ENCODE measurements at places on chromosomes 1 and 21. TPM values are rescaled to one million over a fixed set of nuclear protein-coding genes. Genes with fewer than 3 reads are reported as not detected.

Gene PTCH2
- 0.48 TPM for total RNA-seq

DNA sequence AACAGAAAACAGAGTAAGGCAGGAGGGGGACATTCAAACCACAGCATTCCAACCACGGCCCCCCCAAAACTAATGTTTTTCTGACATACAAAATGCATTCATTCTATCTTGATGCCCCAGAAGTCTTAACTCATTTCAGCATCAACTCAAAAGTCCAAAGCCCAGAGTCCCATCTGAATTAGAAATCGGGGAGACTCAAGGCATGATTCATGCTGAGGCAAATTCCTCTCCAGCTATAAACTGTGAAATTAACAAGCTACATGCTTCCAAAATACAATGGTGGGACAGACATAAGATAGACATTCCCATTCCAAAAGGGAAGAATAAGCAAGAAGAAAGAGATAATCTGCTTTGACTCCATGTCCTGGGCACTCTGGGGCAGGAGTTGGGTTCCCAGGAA is 73.9 kb downstream of the KCNJ15 start:
- H3K36me3 ChIP-seq: no peaks in the 10 kb centered on the region
- H3K27ac ChIP-seq: no peak overlapping the region
- H3K4me3 ChIP-seq: no peak overlapping the region
- H3K27me3 ChIP-seq: no peaks in the 10 kb centered on the region

- DNase-seq: no peak
- H3K4me3 ChIP-seq: no peak overlapping the region
- no peaks in the 10 kb centered on the region for H3K4me1 ChIP-seq
- no peaks in the 10 kb centered on the region for H3K27me3 ChIP-seq
- H3K27ac ChIP-seq: no peak overlapping the region
- no peaks in the 10 kb centered on the region for H3K36me3 ChIP-seq
These were observed 168.1 kb downstream of the DUSP10 start for GRCh38 chr1:221573756-221574155.

GRCh38 chr1:39717809-39718208 is 20.9 kb upstream of the PPIE start:
- no peak overlapping the region for H3K27ac ChIP-seq
- H3K27me3 ChIP-seq: no peaks in the 10 kb centered on the region
- H3K4me3 ChIP-seq: no peak overlapping the region
- DNase-seq: no peak
- H3K4me1 ChIP-seq: no peaks in the 10 kb centered on the region

- no peaks in the 10 kb centered on the region for H3K27me3 ChIP-seq
- DNase-seq: no peak
- H3K4me1 ChIP-seq: no peaks in the 10 kb centered on the region
- no peaks in the 10 kb centered on the region for H3K36me3 ChIP-seq
- H3K27ac ChIP-seq: no peak overlapping the region
These were observed 105.1 kb downstream of the PCBP3 start for GRCh38 chr21:45748593-45748992.

DNA sequence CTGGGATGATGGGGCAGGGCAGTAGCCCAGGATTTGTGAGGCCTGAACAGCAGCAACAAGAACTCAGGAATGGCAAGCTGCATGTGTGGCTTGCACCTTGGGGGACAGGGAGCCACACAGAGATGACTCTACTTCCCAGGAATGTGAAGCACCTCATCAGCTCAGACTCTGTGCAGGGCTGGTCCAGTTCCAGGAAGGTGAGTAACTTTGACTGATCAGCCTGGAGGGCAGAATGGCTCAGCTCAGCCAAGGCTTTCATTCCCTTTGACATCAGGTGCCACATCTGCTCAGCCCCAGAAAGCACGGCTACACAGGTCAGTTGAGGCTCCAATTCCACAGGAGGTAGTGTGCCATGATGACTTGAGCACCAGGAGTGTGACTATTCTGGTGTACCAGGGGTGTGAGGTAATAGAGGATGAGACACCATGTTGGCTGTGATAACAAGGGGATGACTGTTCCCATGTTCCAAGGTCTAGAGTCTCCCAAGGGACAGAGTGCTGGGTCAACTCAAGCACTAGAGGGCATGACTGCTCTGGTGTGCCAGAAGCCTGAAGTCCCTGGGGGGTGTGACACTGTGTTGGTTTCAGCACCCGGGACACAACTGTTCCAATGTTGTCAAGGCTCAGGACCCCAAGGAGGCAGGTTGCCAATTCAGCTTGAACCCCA is 625.8 kb upstream of the ADGRL2 start:
- no peaks in the 10 kb centered on the region for H3K36me3 ChIP-seq
- H3K4me1 ChIP-seq: no peaks in the 10 kb centered on the region
- no peak overlapping the region for H3K27ac ChIP-seq
- no peaks in the 10 kb centered on the region for H3K27me3 ChIP-seq
- no peak for DNase-seq

DNA sequence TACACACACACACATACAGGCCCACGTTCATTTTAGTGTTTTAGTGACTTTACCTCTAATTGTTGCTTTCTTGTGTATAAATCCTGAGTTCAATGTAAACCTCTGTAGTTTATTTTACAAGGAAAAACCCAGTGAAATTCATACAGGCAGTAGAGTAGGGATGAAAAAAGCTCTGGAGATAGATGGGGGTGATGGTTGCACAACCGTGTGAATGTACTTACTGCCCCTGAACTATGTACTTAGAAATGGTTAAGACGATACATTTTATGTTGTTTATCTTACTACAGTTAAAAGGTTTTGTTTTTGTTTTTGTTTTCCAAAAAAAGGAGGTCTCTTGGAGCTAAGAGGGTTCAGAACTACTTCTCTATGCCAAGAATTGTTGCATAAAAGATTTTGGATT is 29.7 kb upstream of the PRDM15 start:
- no peaks in the 10 kb centered on the region for H3K27me3 ChIP-seq
- H3K27ac ChIP-seq: no peak overlapping the region
- H3K4me3 ChIP-seq: no peak overlapping the region
- DNase-seq: no peak
- H3K4me1 ChIP-seq: no peaks in the 10 kb centered on the region

DNA sequence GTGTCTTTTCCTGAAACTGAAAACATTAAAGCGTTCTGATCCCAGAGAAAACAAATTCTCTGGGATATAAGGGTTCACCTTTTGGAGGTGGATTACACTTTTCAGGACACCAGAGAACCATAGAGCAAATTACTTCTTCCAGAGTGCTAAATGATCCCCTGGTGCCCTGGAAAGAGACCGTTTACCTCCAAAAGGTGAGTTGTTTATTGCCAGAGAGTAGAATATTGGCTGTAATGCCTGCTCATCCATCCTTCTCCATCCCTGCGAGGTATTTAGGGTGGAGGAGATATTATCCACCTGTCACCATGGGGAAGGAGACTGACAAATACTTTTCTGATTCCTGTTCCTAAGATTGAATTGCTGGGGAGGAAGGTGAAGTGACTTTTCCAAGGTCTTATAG is 30.4 kb downstream of the PBX1 start:
- peaks cover 55% of the 10 kb centered on the region for H3K4me1 ChIP-seq
- no peak for DNase-seq

DNA sequence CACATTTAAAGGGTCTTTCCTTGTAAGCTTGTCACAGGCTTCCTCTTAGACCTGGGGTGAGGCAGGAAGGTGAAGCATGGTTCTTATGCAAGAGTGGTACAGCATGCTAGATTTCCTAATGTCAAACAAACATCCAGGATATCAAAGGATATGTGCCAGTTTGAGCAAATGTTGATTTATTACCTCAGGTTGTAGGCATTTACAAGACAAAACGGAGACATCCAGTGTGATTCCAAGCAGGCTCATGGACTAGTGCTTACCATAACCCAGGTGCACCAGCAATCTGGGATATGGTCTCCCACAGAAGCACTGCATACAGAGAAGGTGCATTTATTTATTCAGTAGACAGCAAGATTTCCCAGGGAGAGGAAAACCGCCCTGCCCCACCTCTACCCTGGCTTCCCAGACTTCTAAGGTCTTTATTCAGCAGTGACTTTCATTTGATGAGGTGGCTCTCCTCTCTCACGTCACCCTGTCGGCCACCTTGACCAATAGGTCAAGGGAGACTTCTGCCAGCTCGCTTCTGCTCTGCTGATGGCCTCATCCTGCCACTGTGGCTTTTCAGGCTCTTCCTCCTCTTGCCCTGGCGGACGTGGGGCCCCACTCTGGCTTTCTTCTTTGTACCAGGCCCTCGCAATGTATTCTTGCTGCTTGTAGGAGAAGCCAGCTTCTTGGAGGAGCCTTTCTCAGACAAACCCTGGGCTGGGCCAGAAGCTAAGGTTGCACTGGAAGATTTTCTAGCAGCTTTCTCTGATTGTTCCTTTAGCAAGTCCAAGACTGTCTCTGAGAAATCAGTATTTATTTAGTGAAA is 25.6 kb downstream of the HHIPL2 start:
- H3K27me3 ChIP-seq: no peaks in the 10 kb centered on the region
- no peaks in the 10 kb centered on the region for H3K36me3 ChIP-seq
- no peak overlapping the region for H3K4me3 ChIP-seq
- peaks cover 17% of the 10 kb centered on the region for H3K4me1 ChIP-seq
- peak overlapping the region; percentile 67 for H3K27ac ChIP-seq

DNA sequence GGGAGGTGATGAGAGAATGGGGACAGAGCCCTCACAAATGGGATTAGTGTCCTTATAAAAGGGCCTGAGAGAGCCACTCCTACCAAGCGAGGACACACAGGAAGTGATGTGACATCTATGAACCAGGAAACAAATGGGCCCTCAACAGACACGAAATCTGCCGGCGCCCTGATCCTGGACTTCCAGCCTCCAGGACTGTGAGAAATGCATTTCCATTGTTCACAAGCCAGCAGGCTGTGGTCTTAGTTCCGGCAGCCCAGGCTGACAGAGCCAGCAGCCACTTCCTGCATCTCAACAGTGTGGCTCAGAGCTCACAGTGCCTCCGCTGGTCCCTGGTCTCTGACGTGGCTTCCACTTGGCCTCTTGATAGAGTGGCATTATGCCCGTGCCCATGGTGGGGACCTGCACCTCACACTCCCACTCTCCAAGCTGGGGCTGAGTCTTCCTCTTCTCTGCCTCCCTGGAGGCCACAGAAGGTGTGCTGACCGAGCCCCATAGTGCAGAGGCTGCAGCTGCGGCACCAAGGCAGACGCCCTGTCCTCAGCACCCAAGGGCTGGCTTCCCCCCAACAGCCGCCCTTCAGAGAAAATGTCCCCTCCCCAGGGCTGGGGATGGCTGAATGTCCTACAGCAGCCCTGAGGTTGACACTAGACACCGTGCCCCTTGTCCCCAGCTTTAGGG is 44.9 kb downstream of the ACOT7 start:
- H3K4me1 ChIP-seq: peaks cover 19% of the 10 kb centered on the region
- peak overlapping the region; percentile 53 for H3K27ac ChIP-seq
- H3K27me3 ChIP-seq: no peaks in the 10 kb centered on the region
- H3K36me3 ChIP-seq: no peaks in the 10 kb centered on the region

GRCh38 chr1:230108580-230108979 is 41.5 kb downstream of the GALNT2 start:
- H3K27me3 ChIP-seq: no peaks in the 10 kb centered on the region
- H3K36me3 ChIP-seq: no peaks in the 10 kb centered on the region
- peaks cover 48% of the 10 kb centered on the region for H3K4me1 ChIP-seq
- H3K4me3 ChIP-seq: no peak overlapping the region
- no peak for DNase-seq
- H3K27ac ChIP-seq: no peak overlapping the region

GRCh38 chr1:210620867-210621488 is 292.3 kb downstream of the HHAT start:
- H3K4me3 ChIP-seq: no peak overlapping the region
- no peak overlapping the region for H3K27ac ChIP-seq
- no peaks in the 10 kb centered on the region for H3K36me3 ChIP-seq
- no peaks in the 10 kb centered on the region for H3K4me1 ChIP-seq
- no peaks in the 10 kb centered on the region for H3K27me3 ChIP-seq

Gene CRNN
- not detected for total RNA-seq

DNA sequence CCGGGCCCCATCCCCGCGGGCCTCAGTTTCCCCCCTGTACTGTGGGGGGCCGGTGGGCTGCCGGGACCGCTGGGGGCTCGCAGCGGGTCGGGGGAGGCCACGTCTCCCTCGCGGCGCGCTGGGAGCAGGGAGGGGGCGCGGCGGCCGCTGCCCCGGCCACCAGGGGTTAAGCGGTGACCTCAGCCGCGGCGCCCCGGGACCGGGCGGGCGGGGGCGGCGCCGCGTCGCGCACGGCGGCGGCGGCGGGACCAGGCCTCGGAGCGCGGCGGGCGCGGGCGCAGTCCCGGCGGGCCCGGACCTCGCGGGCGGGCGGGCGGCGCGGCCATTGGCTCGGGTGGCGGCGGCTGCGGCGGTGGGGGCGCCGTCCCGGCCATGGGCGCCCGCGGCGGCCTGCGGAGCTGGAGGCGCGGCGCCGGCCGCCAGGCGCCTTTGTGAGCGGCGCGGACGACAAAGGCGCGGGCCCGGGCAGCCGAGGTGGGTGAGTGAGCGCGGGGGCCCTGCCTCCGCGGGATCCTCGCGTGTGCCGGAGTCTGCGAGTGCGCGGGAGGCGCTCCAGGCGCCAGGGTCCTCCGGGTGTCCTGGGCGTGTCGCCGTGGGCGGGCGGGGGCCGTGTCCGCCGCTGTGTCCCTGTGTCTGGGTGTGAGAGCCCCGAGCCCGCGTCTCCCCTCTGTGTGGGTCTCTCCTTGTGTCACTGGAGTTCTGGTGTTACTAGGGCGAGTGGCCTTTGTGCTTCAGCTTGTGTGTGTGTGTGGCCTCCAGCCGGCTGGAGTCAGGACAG is at the start of gene ARHGEF10L:
TSS of gene ARHGEF10L (plus strand) at position 222 of the 778 bp plus-strand sequence. CDS start 40,898 bp downstream, outside the sequence.
- H3K4me1 ChIP-seq: peaks cover 13% of the 10 kb centered on the region
- DNase-seq: peak; percentile 34
- no peak within 1 kb of the TSS for H3K27ac ChIP-seq
- H3K4me3 ChIP-seq: peak within 1 kb of the TSS; percentile 86

GRCh38 chr21:45286671-45287437 is 841 bp downstream of the POFUT2 start:
- no peak overlapping the region for H3K27ac ChIP-seq
- H3K4me3 ChIP-seq: peak overlapping the region; percentile 91
- peaks cover under 1% of the 10 kb centered on the region for H3K4me1 ChIP-seq
- no peaks in the 10 kb centered on the region for H3K27me3 ChIP-seq
- no peak for DNase-seq
- no peaks in the 10 kb centered on the region for H3K36me3 ChIP-seq

- H3K27me3 ChIP-seq: no peaks in the 10 kb centered on the region
- no peak overlapping the region for H3K27ac ChIP-seq
- DNase-seq: no peak
- H3K4me3 ChIP-seq: no peak overlapping the region
- no peaks in the 10 kb centered on the region for H3K36me3 ChIP-seq
These were observed 94.3 kb downstream of the VAV3 start for GRCh38 chr1:107870696-107871095.

All from Caco-2 (cell line).